ENCODE measurements at places on chromosomes 4 and X.

- no peak for DNase-seq
These were observed 14.4 kb downstream of the AMBN start for GRCh38 chr4:70606459-70606858.

DNA sequence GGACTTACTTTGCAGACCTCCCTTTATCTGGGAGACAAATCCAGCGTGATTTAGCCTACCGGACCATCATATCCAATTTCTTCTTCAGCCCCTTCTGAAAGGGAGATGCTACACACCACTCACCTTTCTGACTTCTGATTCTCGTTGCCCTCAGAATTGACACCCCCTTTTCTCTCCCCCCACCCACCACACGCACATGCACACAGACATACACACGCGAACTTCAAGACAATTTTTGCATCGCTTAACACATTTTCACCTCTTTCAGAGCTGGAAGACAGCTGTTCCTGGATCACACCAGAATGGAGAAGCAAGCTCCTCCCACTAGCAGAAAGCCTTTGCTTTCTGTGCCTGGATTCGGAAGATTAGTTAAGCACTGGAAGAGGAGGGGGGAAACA lies 1.0 kb upstream of the SNCA start:
- no peak for DNase-seq

- no peak for DNase-seq
These were observed 92.9 kb downstream of the BCOR start for GRCh38 chrX:40004921-40005291.

- DNase-seq = no peak
These were observed 254.2 kb downstream of the ADAMTS3 start for GRCh38 chr4:72314869-72315268.

DNA sequence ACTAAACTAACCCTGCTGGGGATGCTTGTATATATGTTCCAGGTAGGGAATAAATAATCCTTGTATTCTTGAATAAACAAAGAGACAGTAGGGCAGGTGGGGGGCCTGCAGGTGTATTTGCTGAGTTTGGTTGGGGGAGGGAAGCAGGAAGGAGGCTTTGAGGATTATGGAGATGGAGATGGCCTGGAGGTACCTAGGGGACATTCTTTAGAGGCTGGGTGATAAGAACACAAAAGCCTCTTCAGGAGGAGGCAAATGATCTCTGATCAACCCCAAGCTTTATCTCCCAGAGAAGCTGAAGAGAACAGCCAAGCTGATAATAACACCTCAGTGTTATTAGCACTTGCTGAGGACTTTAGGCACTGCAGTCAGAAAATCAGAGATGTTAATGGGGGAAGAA lies 187.7 kb downstream of the MGST2 start:
- no peak for DNase-seq

All from cortex of kidney (tissue), 1 donor.